Left ventricle myocardium superior (tissue), 1 donor: ENCODE measurements at places on chromosomes 11 and 22. TPM values are rescaled to one million over a fixed set of nuclear protein-coding genes. Genes with fewer than 3 reads are reported as not detected.

PNPLA5 gene
- total RNA-seq = not detected

SPI1 gene
- total RNA-seq = 11.2 TPM

ESAM gene
- 40.5 TPM for total RNA-seq

GRCh38 chr11:7645206-7645605 is 28.1 kb downstream of the CYB5R2 start:
- DNase-seq = no peak

- no peak for DNase-seq
These were observed 22.9 kb downstream of the SYTL2 start for GRCh38 chr11:85787809-85788760.

DNA sequence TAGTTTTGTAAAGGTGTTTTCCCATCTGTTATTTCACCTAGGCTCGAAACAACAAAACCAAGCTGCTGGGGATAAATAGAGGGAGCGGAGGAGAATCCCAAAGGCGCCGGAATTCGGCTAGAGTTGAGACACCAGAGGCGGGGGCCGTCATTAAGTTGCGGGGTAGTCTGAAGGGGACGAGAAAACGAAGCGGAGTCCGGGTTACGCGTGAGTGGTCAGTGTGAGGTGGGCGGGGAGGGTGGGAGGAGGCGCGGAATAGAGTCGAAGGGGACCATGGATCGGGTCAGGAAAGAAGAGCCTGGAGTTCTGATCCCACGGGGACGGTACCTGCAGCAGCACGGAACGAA is 361 bp downstream of the SRPRA start:
- DNase-seq = no peak

- DNase-seq = peak; percentile 91
These were observed at the start of gene TMEM184B for GRCh38 chr22:38272373-38273134. Gene TMEM184B, minus strand, starts transcription at chr22:38273010. Its CDS starts 25,049 bp downstream, at chr22:38247961.
